ENCODE measurements at places on chromosomes 12 and 14.

- no peak for DNase-seq
Observed at GRCh38 chr12:132099739-132100138, 44.4 kb downstream of the DDX51 start.

DNA sequence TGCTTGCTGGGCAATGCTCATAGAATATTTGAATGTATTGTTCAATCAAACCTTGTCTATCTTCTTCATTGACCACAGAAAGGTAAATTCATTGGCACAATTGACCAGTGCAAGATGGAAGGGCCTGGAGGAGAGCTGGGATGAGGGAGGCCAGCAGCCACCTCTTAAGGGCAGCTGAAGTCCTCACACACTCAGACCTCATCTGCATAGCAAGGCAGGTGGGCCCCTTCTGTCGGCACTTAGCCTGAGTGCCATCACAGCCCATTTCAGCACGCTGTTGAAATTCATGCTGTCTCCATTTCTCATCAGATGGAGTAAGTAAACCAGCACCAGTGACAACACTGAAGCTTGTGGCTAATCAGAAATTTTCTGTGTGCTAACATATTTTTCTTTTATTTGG, 25.4 kb upstream of the HMGA2 start:
- no peak for DNase-seq

GRCh38 chr14:35414365-35414764, 9.8 kb upstream of the NFKBIA start:
- DNase-seq = no peak

DNA sequence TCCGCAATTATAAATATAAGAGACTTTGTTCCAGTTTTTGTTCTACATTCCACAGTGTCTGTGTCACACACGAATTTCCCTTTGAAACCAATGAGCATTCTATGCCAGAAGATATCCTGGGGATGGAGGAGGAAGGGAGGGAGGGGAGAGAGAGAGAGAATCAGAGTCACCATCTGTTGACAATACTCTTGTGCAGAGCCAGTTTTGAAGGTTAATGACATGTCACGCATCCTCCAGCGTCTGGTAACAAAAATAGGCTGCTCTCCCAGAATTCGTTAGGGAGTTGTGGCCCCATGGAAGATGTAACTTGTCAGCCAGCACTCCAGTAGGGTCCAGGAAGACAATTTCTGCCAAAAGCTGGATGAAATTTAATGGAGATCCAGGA, 213.5 kb upstream of the KRR1 start:
- no peak for DNase-seq

DNA sequence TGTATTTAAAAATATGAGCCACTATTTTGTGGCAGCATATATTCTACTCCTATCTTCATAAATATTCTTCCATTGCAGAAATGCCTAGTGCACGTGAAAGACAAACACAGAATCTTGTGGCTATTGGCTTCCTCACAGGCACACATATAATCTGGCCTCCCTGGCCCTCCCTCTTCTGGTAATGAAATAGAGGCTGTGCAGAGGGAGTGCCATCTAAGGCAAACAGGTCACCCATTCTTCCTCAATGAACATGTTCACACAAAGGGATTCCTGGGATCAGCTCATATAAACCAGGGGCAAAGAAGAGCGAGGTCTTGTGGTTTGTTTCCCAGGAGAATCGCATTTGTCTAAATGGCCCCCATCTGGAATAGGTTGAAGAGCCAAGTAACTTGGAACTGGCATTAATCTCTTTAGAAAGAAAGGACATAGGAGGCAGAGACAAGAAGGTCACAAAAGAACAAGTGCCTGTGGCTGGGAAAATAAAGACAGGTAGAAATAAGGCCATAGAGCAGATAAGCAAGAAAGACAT, 171.6 kb upstream of the PTPRQ start:
- DNase-seq = no peak

DNA sequence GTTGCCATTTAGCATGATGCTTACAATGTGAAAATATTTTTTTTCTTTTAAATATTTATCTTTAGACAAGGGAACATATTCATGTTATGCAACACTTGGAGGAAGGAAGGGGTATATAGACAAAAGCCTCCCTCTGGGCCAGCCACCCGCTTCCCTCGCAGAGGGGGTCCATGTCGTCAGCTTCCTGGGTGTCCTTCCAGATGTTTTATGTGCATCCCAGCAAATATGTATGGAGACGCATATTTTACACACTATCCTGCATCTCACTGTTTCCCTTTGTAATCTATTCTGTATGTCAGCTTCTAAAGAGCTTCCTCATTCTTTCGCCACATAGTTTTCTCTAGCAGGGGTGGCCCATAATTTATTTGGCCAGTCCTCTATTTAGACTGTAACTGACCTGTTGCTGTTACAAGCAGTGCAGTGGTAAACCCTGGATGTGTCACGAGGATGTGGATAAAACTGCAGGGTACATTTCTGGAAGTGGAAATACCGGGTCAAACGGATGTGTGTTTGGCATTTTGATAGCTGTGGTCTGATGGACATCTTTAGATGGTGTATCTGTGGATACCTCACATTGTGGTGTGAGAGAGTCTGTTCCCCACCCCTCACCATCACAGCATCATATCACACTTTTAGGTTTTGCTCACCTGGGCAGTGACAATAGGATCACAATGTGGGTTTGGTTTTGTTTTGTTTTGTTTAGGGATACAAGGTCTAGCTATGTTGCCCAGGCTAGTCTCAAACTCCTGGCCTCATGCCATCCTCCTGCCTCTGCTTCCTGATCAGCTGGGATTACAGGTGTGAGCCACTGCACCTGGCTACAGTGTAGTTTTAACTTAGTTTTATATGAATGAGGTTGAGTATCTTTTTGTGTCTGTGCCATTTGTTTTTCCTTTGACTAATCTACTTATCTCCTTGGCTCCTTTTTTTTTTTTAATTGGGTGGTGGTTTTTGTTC, 31.6 kb downstream of the FAM222A start:
- no peak for DNase-seq

- DNase-seq = no peak
Observed at GRCh38 chr14:55782166-55782565, 202.2 kb downstream of the KTN1 start.

DNA sequence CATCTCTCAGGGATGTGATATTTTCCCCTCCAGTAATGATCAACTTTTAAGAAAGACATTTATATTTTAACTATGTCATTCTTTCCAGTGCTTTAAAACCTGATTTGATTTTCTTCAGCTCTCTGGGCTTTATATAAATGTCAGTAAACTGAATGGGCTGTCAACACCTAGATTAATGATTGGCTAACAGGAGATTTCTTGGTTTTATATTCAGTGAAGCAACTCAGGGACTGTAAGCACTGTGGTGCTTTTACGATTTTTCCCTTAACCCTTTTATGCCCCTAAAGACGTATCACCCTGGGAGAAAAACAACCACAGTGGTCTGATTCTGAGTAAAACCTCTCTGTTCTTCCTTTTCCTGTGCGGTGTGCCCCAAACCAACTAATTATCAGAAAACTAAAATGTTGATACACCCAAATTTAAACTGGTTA, 38.0 kb downstream of the PTGER2 start:
- no peak for DNase-seq

GRCh38 chr14:63006531-63006930, 38.7 kb downstream of the KCNH5 start:
- DNase-seq = no peak

DNA sequence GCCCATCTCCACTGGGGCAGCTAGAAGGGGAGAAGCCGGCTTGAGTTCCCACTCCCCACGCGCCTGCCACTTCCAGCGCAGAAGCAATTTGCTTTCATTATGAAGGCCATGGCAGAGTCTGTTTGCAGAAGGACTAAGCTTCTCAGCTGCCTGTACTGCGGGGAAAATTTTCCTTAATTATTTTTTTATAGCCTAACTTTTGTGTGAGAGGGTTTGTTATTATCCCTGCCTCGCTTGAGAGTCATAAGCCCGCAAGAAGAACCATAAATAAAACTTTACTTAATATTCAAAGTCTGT, 56.0 kb upstream of the DLK1 start:
- no peak for DNase-seq

GRCh38 chr12:113228394-113229028, 7.2 kb downstream of the TPCN1 start:
- no peak for DNase-seq

DNA sequence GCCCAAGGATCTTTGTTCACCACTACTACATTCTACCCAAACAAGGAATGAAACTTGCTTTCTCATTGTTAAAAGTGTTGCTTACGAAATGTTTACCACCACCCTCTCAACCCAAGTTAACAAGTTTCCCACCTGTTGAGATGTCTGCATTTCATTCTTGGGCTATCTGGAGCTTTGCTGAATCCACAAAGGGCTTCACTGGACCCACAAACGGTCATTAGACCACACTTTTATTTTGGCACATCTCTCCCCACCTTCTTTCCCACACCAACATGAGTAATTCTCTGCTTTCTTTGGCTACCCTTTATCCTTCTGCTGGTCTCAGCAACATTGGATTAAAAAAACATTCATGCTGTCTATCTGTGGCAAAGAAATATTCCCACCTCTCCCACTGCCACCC, 78.0 kb downstream of the TMEM260 start:
- DNase-seq = no peak

GRCh38 chr12:29752121-29752520, 31.6 kb downstream of the TMTC1 start:
- no peak for DNase-seq

DNA sequence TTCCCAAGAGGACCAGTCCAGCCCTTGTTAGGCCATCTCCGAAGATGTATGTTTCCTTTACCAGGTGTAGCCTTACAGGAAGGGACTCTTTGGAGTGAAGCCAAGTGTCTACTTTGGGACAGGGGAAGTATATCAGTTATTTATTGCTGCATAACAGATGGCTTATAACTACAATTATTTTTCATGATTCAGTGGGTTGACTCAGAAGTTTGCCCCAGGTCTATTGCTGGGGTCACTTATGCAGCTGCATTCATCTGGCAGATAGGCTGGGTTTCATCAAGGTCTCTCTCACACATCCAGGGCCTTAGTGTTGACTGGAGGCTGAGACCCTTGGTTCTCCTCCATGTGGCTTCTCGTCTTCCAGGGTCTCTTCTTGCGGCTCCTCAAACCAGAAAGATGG, 170.1 kb downstream of the NRXN3 start:
- DNase-seq = no peak

DNA sequence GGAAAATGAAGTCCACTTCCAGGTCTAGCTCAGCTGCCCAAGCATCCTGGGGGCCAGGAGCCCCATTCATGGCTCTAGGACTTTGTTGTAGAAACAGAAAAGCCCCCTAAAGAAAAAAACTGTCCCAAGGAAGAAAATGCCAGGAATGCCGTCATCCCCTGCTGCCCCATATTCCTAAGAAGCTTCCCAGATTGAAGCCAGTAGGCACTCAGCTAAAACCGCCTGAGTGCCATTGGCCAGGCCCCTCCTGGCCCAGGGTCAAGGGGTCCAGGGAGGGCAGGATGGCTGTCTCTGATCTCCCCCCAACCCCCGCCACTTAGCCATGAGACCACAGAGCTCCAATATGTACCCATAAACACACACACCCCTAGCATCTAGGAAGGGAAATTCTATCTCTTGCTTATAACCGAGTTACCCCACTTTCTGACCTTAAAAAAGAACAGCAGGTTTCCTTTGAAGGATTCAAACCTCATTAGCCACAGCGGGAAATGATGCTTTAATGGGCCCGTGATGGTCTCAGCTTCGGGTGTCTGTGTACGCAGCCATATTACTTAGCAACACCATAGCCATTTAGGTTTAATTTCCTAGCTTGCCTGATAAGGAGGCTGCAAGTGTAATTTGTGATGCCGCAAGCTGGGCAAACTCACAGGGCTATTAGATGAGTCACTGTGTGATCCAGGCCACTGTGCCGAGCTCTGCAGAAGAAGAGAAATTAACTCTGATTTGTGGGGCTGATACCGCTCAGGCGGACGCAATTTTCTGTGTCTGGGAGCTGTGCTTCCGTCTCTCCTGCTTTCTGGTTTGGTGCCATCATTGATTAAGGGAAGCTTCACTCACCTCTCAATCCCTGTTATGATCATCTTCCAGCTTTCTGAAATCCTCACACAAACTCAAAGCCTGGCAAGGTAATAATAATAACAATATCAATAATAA, 84.2 kb downstream of the GCH1 start:
- DNase-seq = peak; percentile 65

GRCh38 chr12:107309020-107309419, 215.7 kb upstream of the CRY1 start:
- no peak for DNase-seq

DNA sequence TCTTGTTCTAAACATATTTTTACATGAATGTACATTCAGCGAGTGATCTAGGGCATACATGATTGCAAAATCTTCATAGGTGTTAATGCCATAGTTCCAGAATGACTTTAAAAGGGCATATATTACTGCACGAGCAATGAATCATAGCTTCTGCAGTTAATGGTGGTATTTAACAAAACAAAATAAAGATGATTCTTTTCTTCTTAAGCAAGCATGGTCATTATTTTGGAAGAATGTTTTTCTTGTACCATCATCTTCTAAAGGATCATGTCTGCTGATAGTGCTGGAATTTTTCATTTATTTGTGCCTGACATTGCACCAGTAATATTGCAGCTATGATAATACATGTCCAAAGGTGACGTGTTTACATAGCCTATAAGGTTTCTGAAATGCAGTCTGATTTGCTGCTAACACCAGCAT, 388.6 kb downstream of the CCDC91 start:
- no peak for DNase-seq

DNA sequence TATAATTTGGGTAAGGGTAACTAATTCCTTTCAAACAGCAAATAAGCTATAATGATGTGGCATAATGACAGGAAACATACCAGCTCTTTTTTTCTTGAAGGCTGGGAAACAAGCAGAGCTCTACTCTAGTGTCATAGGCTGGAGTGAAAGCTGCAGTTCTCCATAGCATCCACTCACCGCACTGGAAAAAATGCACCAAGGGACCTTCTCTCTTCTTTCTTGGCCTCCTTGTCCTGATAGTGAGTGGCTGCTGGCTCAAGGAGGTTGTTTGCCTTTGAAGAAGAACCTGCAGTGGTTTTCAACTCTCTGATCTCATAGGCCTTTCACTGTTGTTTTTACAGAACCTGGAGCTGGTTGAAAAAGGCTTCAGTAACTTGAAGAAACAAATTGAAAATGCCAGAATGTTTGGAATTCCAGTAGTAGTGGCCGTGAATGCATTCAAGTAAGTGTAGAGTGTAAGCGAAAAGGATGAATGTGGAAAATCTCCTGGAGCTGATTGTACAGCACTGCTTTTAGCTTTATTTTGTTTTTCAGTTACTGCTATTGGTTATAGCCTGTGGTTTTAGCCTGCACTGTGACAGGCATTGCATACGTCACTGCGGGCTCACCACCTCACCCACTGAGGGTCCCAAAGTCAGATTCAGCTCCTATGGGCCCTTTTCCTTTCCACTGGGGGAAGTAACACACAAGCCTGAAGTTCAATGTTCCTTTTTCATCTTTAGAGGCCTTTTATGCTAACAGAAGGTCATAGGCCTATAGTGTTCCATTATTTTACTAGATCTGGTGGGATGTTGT, 17.2 kb upstream of the AKAP5 start:
- no peak for DNase-seq

GRCh38 chr14:58151133-58152013, 640 bp downstream of the ARMH4 start:
- DNase-seq = no peak

DNA sequence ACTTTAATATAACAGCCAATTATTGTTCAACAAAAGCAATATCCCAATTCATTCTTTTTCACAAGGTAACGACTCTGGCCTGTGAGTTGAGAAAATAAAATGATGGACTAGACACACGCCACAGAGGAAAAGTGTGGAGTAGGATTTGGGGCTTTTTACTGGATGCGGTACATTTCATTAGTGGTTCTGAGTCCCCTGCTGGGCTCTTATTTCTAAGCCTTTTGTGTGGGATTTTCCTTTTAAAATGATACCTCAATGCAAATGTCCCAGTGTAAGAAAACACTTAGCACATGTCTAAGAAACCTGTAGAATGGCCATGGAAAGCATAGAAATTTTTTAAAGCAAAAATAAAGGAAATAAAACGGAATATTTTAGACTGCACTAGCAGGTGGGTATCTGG, 73.4 kb downstream of the C12orf42 start:
- DNase-seq = no peak

All from AG04449 (cell line).